Left ventricle myocardium inferior (tissue), 1 donor: ENCODE measurements at places on chromosomes 5 and 9. TPM values are rescaled to one million over a fixed set of nuclear protein-coding genes. Genes with fewer than 3 reads are reported as not detected.

COL23A1 gene
- total RNA-seq, result 27.4 TPM

ENHO gene
- not detected for total RNA-seq

STOML2 gene
- total RNA-seq, result 132 TPM

DNA sequence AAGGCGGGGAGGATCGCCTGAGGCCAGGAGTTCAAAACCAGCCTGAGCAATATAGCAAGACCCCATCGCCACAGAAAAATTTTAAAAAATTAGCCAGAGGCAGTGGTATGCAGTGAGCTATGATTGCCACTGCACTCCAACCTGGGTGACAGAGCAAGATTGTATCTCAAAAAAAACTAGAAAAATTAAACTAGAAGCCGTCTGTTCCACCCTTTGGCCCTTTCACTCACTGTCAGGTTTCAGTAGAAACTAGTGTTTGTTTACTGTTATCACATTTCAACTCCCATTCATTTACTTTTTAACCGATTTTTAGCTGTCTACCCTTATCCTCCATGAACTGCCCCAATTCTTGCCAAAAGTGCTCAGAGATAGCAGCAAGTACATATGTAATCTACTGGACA, 8.3 kb downstream of the UGCG start:
- no peak for DNase-seq

DNA sequence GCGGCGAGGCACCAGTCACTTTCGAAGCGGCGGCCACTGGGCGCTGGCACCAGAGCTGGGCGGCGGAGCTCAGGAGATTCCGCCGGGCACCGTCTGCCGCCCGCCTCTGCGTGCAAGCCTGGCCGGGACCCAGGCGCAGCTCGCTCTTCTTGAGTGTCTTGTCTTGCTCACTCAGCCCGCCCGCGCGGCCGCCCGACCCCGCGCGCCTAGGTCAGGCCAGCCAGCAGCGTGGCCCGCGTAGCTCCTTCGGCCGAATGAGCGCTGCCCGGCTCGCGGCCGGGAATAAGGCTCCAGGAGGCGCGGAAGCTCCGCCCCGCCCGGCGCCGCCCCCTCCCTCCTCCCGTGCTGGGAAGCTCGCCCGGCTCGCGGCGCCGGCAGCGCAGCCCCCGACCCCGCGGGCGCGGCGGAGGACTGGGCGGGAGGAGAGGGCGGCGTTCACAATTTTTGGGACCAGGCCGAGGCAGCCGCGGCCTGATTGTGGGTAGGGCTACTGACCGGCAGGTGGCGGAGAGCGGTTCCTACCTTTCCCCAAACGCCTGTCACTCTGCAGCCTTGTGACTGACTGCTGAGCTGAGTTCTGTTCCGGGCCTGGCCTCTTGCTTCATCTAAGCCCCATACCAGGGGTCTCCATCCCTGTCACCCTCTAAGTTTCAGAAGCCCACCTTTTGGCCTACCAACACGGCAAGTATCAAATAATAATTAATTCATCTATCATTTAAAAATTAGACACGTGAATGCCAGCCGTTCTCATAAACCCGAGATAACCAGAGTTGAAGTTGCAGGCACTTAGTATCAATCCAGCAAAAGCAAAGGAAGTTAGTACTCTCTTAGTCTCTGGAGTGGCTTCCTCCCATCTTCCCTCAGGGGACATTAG, at the start of gene HBEGF:
Gene HBEGF, minus strand, starts transcription at position 256 of the 874 bp plus-strand sequence. CDS start 275 bp downstream, outside the sequence.
- DNase-seq, result peak; percentile 88

GRCh38 chr5:157920828-157921170, 61.9 kb upstream of the CLINT1 start:
- DNase-seq, result no peak

DNA sequence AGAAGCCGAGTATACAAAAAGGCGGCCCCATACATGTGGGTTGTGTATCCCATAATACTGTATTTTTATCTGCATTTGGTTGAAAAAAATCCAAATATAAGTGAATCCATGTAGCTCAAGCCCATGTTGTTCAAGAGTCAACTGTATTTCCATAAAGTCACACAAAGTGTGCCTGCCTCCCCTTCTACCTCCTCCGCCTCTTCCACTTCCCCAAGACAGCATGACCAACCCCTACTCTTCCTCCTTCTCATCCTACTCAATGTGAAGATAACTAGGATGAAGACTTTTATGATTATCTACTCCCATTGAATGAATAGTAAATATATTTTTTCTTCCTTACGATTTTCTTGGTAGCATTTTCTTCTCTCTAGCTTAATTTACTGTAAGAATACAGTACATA, 92.7 kb downstream of the RFX3 start:
- DNase-seq, result no peak

DNA sequence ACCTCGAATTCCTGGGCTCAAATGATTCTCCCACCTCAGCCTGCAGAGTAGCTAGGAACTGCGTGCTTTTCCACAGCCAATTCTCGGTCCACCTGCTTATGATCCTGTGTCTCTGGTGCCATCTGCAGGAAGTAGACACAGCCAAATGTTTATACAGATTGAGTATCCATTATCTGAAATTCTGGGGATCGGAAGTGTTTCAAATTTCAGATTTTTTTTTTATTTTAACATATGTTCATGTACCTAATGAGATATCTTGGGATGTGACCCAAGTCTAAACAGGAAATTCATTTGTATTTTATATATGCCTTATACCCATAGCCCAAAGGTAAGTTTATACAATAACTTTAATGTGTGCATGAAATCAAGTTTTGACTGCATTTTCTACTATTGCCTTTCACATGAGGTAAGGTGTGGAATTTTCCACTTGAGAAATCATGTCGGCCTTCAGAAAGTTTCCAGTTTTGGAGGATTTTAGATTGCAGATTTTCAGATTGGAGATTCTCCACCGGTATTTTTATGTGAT, 89.5 kb downstream of the ESM1 start:
- no peak for DNase-seq

- no peak for DNase-seq
These were observed 451.3 kb upstream of the CDH9 start for GRCh38 chr5:27489701-27490100.

DNA sequence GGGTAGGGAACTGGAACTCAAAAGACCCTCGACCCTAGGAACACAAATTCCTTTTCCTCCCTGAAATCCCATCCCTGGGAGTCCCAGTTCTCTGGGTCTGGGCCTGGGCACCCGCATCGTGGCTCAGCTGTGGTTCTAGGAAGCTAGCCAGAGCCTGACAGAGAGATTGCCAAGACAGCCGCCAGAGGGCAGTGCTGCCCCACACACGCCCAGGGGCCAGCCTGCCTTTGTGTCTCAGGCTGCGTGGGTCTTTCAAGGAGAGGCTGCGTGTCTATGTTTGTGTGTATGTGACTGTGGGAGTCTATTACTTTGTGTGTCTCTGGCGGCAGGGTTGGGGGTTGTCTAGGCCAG, 32.0 kb upstream of the TTLL11 start:
- peak; percentile 80 for DNase-seq

DNA sequence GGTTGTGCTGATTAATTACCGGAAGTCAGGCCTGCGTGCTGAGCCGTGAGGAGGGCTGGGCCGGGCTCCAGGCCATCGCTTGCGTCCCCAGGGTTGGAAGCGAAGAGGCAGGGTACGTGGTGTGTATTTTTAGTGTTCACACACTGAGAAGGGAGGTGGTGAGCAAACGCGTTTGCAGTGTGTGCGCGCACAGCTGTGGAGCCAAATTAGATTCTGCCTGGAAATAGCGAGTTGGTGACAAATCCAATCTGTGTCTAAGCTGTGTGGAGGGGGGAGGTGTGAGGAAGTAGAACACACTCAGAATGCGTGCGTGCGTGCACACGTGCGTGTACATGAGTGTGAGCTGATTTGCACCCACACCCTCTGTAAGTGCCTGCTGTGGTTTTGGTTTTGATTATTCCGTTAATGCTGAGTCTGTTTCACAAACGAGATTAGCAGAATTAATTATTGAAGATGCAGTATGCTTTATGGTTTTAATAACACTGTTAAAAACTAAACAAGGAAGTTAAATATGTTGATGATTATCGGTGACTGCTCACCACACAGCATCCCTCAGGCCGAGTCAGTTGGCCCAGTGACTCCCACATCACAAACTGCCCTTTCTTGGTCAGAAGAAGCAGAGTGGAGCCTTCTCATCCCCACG, 111.8 kb upstream of the FCN2 start:
- DNase-seq, result peak; percentile 63

DNA sequence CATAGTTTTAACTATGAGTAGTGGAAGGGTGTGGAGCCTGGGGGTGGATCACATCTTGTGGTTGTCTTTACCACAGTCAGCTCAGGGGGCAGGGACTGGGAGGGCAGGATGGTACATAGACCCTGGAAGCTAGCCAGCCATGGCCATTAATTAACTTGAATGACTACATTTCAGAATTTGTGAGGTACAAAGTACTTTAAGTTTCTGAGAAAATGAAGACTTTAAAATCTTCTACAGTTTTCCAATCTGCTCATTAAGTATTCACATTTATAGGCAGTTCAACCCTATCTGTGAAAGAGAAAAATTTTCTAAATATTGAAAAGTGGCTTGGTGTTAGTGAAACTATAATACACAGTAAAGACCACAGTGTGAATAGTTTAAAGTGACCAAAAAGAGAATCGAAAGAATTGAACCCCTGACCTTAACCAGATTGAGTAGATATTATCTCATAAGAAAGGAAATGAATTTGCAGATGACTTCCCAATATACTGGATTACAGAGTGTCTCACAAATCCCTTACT, 234.2 kb upstream of the MEF2C start:
- no peak for DNase-seq
